Upper lobe of right lung (tissue), 1 donor: ENCODE measurements at places on chromosomes 1 and 21. TPM values are rescaled to one million over a fixed set of nuclear protein-coding genes. Genes with fewer than 3 reads are reported as not detected.

FAM177B gene
- 0.20 TPM for total RNA-seq

NTRK1 gene
- 1.2 TPM for total RNA-seq

NR1I3 gene
- not detected for total RNA-seq

NPHS2 gene
- total RNA-seq = not detected

ITLN2 gene
- 44.1 TPM for total RNA-seq

- DNase-seq = no peak
Measured at GRCh38 chr1:16152481-16153087, 3.3 kb downstream of the EPHA2 start.

DNA sequence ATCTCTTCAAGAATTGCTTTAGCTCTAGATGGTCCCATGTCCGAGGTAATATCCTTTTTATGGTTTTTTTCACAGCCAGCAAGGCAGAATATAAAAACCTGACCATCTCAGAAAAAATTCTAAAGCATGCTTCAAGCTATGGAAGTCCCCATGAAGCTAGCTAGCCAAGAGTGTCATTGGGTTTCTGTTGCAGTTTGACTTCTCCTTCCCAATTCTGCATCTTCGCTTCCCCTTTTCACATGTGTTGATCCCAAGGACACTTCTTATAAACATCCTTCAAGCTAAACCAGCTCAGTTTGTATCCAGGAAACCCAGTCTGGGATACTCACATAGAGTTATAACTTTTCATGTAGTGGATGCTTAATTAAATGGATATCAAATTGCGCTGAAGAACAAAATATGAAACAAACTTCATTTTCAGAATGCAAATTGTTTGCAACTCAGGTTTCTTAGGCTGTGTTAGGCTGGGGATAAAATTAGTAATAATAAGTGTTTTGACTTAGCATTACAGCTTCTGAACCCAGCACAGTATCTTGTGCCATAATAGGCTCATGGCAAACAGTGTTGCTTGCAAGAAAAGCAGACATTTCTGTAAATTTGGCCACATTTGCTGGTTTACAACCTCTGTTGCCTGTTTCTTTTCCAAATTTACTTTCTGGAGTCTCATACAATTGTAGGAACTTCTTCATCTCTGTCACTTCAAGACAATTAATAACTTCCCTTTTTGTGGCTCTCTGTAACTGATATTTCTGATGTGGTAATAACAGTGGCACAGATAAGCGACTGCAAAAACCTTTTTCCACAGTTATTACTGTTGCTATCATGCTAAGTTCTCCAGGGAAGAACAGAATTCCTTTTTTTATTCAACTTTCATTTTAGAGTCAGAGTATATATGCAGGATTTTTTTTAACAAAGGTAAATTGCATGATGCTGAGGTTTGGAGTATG, 53.2 kb downstream of the NCAM2 start:
- DNase-seq = no peak

GRCh38 chr1:2290595-2291510, 62.7 kb downstream of the SKI start:
- peak; percentile 90 for DNase-seq

GRCh38 chr1:39762550-39763540, 8.3 kb downstream of the OXCT2 start:
- no peak for DNase-seq

GRCh38 chr1:160608057-160608456, 28.8 kb upstream of the CD84 start:
- no peak for DNase-seq

DNA sequence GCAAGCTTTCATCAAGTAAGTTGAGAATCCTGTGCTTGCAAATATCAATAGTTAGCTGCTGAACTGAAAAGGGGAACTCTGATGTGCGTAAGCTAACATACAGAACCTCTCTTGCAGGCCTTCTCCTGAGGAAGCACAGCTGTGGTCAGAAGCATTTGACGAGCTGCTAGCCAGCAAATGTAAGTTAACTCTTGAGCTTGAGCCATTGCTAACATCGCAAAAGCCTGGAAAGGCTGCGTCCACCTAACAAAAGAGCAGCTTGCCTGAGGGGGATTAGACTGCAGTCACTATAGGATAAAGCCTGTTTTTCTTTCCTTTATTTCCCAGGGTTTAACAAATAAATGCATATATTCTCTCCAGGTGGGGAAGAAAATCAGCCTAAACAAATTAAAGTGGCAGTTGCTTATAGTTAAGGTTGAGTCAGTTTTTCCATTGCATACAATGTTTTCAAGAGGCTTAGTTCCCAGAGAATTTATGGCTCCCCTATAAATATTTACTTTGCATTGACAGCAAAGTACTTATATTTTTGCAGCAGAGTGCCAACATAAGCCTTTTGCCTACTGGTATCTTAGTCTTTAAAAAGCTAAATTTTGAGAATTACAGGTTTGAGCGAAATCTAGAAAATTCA, 1.5 kb downstream of the RGS2 start:
- DNase-seq = no peak

- no peak for DNase-seq
Measured at GRCh38 chr1:205545001-205545919, 40.8 kb downstream of the CDK18 start.

DNA sequence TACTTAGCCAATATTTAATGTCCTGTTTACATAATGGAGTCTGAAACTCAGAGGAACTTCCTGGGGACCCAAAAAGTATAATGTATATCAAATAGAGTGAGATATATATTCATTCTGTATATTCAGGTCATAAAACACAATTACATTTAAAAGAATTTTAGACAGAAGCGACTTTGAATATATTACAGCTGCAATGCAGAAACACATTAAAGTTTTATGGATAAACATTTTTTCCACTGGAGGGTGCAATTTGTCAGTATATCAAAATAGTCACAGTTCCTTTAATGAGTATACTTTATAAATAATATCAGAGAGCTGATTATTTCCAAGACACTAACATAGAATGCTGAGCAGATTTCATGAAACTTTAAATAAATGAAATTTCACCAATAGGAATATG, 43.9 kb upstream of the CRB1 start:
- no peak for DNase-seq

GRCh38 chr1:156126630-156127534, 12.4 kb downstream of the LMNA start:
- DNase-seq = no peak

DNA sequence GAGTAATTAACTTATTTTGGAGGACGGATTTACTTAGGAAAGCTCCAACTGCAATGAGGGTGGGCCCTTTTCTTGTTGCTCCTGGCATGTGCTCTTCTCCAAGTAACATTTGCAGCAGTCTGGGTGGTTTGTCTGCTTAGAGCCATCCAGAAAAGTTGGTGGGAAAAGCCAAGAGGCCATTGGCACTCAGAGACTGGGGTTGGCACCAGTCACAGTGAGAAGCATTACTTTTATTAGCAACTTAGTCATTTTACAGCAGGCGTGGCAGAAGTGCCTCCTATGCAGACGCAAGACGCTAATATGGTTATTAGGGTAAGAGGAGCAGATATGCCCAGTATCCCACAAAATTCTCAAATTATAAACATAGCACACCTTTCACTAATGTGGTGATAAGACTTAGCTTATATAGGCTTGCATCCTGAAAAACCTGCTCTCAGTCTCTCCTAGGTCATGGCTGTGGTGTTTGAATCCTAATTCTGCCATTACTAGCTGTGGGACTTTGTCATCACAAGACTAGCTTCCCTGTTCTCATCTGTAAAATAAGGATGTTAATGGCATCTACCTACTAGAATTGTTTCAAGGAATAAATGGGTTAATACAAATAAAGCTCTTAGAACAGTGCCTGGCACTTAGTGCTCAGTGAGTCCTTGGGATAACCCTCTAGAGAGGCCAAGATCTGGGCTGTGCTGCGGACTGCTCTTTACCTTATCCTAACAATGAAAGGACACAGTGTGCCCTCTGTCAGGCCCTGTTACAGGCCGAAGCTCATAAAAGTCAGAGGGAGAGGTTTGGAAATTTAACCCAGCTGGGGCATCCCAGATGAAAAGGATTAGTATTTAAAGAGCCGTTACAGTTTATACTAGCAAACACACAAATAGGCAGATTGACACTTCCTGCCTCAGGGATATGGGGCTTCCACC, 154.6 kb downstream of the ROR1 start:
- no peak for DNase-seq

- DNase-seq = no peak
Measured at GRCh38 chr1:41919764-41920397, 1.2 kb upstream of the HIVEP3 start.

DNA sequence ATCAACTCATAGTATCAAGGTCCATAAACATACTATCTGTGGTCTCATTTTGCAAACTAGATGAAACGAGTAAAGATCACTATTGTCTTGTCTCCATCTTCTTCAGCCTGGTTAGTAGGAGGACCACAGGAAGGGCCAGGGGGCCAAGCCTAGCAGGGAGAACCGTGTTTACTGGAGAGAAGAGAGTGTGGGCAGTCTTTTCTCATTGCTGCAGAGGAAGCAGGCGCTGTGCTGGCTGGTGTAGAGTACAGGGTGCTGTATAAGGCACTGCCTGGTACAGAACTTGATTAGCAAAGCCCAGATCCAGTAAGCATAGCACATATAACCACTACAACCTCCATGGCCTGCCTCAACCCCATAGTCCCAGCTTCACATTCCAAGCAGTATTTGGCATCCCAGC, 10.0 kb upstream of the B4GALT3 start:
- no peak for DNase-seq

GRCh38 chr21:46229923-46230260, 1.3 kb upstream of the LSS start:
- no peak for DNase-seq

GRCh38 chr1:23581219-23581618, 21.9 kb upstream of the ID3 start:
- DNase-seq = no peak

GRCh38 chr1:6724517-6725141, 23.0 kb upstream of the DNAJC11 start:
- DNase-seq = no peak

DNA sequence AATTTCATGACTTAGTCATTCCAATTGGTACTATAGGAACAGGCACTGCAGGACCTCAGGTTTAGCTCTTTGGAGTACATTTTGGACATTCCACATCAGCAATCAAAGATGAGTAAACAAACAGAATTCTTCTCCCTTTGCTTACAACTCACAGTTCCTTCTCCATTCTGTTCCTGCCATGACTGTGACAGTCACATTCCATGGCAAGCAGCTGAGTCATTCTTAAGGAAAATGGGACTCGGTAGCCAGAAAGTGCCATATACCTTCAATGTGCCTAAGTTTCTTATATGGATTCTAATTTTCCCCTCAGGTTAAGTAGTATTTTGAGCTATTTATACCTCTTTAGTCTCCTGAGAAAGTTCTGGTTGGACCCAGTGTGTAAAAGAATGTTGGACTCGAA, 25.6 kb downstream of the CRCT1 start:
- DNase-seq = no peak

DNA sequence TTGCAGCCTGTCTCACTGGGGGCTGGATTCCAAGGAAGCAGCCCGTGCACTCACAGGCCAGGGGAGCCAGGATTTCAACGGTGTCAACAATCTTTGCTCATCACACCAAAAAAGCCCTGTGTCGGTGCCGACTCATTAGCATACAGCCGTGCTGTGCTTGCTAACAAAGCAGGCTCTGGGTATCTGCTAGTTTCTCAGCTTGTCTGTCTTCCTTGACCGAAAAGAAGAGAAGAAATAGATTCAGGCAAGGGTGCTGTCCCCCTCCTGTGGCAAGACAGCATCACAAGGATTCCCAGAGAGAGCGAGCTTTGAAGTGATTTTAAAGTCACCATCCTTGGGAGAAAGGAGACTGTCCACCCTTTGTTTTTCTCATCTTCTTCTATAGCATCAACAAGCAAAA, 214.7 kb downstream of the SDCCAG8 start:
- no peak for DNase-seq

- peak; percentile 64 for DNase-seq
Measured at GRCh38 chr21:46125846-46126301, 28.0 kb downstream of the COL6A2 start.

GRCh38 chr1:18531503-18531845, 50.7 kb downstream of the KLHDC7A start:
- peak; percentile 16 for DNase-seq

DNA sequence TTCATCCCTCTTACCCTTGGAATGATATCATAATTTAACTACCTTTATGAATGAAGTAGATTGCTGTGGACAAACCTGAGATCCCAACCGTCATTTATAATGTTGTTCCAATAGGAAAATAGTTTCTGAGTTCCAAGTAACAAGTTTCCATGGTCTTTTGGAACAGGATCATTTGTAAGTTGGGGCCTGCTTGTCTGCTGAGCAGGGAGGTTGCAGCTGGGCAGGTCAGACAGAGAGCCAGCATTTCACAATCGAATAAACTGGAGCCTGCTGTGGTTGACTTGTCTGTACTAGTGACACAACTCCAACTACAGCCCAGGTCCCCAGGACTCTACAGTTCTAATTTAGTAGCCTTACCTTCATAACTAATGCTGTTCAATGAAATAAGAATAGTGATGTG, 18.6 kb upstream of the RALGPS2 start:
- DNase-seq = no peak

GRCh38 chr1:42759114-42759513, 7.7 kb downstream of the P3H1 start:
- DNase-seq = no peak

DNA sequence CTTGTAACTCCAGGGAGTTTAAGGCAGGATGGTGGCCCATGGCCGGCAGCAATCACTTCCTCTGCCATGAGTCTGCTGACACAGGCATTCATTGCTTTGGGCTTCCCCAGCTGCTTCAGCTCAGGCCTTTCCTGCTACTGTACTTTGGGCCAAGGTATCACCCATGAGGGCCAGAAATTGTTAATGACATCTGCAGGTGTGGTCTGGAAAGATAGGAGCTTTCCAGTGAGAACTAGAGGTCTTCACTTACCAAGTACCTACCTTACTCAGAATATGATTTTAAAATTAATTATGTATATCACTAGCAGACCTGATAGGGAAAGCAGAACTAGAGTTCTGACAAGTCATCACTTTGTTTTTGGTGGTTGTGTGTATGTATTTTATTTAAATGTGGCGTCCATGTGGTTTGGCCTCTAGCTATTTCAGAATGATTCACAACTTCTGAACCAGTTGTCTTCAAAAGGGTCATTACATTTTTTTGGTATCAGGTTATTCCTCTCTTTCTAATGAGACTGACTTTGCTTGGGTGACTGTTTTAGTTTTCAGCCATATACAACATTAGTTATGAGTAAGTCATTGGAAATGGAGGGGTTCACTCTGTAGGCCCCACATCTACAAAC, 2.7 kb downstream of the RGL1 start:
- no peak for DNase-seq

GRCh38 chr21:44398499-44398898, 45.1 kb downstream of the TRPM2 start:
- no peak for DNase-seq
